ENCODE measurements at places on chromosomes 1 and 21.
A peak's percentile ranks its signal among the peaks of the same experiment; 100 is the strongest.

- peak; percentile 57 for DNase-seq
These were observed 743 bp downstream of the PHF13 start for GRCh38 chr1:6614019-6614928.

DNA sequence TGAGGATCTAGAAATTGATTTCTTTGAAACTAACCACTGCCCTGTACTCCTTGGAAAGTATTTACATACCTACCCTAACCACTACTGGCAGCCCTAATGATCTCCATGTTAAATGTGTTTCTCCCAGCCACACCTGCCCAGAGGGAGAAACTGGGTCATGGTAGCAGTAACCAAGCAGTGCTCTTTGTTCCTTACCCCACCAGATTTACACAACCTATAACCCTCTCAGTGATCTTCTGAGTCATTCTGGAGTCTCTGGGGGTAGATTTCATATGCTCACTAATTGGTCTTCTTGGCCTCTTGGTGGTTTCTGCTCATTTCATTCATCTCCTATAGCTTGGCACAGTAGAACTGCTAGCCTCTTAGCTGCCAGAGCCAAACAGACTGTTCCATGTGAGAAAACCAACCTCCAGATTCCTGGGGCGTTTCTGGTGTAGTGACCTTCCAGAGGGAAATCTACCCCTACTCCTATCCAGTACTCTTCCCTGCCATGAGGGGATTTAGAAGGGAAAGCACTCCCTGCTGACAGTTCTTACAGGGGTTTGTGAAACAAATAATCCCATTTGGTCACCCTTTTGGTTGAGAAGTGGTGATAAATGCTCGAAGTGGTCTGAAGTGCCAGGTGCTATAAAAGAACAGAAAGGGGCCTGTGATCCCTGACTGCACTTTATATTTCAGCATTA is 36.2 kb upstream of the LRIG2 start:
- no peak for DNase-seq

DNA sequence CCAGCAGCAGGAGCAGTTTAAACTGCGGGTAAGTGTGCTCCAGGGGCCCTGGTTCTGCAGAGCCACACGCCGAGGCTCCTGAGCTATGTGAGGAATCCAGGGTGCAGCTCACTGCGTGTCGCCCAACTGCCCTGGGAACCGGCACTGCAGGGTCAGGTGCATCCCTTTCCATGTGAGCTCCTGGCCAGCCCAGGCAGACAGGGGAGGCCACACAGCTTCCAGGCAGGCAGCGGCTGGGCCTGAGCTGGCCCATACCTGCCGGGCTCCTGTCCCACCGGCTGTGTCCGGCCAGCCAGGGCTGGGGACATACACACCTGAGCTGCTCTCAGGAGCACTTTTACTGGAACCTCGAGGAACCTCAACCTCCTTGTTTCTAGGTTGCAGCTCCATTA is 18.6 kb upstream of the COL18A1 start:
- no peak for DNase-seq

GRCh38 chr21:21406921-21407320 is 408.7 kb downstream of the NCAM2 start:
- DNase-seq = no peak

GRCh38 chr21:19995253-19995652 is 1003.0 kb upstream of the NCAM2 start:
- DNase-seq = no peak

DNA sequence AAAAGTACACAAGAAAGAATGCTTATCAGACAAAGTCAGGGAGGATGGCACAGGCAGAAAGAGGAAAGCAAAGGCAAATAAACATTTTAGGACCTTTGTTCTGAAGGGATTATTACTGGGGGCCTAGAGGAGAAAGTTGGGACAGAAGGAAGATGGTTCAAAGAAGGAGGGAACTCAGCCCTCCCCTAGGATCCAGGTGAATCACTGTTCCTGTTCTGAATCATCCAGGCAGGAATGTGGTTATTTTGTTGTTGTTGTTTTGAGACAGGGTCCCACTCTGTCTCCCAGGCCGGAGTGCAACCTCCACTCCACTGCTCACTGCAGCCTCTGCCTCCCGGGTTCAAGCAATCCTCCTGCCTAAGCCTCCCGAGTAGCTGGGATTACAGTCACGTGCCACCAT is 38.5 kb upstream of the PSEN2 start:
- no peak for DNase-seq

DNA sequence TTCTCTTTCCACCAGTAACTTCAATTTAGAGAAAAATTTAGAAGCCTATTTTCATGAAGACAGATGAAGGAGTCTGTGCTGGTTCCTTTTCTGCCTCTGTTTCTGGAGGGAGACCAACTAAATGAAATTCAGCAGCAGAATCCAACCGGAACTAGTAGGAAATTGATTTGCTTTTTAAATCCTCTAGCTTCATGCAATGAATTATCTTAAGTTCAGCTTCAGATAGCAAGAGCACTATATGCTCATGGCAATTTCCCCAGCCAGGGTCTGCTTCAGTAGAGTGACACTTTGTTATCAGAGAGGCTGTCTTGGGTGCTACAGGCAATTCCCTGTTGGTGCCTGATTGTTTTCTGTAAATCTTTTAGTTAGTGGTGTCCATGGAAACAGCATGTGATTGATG is 189.7 kb downstream of the SLC35F3 start:
- DNase-seq = no peak

DNA sequence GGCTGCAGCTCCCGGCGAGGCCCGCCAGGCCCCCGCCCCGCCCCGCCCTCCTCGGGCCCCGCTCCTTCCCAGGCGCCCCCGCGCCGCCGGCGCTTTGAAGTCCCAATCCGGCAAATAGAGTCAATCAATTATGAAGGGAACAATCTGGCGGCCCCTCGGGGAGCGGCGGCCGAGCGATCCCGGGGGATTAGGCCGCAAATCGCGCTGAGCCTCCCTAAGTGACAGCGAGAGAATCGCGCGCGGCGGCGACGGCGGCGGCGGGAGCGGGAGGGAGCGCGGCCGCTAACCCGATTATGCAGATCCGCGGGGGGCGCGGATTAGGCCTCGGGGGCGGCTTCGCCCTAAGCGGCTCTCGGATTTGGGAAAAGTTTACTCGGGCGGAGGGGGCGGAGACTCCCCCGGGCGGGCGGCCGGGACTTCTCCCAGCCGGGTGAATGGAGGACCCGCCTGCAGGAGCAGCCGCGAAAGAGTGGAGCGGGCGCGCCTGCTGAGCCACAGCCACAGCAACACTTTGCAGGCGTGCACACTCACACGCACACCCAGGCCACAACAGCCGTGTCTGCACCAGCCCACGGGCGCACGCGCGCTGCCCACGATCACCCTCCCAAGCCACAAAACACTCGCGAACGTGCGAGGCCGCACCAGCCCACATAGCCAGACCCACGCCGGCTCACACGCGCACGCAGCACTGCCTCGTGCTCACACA is 23.0 kb upstream of the DMBX1 start:
- no peak for DNase-seq

DNA sequence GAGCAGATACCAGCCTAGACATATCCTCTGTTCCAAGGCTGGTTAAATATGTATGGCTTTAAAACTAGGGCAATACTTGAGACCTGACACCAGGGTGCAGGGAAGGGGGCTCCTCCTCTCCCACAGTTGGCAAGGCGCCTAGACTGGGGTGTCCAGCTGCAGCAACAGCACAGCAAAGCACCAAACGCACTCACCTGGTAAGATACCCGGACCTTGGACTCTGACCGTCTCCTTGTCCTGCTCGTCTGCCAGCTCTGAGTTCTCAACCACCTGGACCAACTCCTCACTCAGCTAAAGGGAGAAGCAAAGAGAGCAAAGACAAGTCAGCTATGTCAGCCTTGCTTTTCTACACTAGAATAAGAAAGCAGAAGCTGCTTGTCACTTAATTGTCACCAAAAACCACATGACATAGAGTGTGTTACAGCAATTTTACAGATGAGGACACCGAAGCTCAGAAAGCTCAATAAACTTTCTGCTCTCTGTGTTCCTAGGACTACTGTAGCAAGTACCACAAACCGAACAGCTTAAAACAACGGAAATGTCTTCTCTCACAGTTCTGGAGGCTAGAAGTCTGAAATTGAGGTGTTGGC is 4.4 kb downstream of the PACC1 start:
- no peak for DNase-seq

DNA sequence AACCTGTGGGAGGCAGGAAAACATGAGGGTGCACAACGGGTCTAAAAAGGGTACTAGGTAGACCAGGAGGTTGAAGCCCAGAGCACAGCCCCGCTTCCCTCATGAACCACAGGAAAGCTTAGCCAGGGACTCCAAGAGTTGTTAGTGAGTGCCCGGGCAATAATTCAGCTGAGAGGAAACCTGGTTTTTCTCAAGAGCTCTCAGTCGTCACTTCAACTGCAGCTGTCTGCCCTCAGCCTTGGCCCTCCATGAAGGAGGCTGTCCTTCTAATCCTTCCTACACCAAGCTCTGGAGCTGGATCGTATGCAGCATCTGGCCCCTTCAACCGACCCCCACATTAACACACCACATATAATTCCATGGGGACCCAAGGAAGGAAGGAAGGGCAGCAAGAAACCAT is 77.0 kb upstream of the BACE2 start:
- DNase-seq = no peak

DNA sequence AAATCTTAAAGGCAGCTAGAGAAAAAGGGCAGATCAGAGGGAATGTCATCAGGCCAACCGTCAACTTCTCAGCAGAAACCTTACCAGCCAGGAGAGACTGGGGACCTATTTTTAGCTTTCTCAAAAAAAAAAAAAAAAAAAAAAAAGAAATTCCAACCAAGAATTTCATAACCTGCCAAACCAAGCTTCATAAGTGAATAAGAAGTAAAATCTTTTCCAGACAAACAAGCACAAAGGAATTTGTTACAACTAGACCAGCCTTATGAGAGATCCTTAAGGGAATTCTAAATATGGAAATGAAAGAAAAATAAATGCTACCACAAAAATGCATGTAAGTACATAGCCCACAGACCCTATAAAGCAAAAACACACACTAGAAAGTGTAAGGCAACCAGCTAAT is 267.7 kb downstream of the AKT3 start:
- DNase-seq = no peak

DNA sequence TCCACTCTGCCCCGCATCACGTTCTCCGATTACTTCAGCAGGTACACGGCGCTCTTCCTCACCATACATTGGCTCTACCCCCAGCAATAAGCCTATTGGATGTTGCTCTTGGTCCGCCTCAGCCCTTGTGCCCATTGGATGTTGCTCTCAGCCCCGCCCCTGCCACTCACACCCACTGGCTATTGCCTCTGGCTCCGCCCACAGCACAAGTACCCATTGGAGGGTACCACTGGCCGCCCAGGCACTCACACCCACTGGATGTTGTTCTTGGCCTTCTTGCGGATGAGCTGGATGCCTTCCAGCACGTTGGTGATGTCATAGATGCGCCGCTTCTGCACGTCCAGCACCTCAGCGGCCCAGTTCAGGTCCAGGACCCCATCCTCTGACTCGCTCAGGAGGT is 9.4 kb downstream of the E2F2 start:
- no peak for DNase-seq

GRCh38 chr1:13664451-13664850 is 35.5 kb upstream of the PRDM2 start:
- no peak for DNase-seq

GRCh38 chr1:109818271-109818987 is 54.7 kb upstream of the EPS8L3 start:
- DNase-seq = no peak

DNA sequence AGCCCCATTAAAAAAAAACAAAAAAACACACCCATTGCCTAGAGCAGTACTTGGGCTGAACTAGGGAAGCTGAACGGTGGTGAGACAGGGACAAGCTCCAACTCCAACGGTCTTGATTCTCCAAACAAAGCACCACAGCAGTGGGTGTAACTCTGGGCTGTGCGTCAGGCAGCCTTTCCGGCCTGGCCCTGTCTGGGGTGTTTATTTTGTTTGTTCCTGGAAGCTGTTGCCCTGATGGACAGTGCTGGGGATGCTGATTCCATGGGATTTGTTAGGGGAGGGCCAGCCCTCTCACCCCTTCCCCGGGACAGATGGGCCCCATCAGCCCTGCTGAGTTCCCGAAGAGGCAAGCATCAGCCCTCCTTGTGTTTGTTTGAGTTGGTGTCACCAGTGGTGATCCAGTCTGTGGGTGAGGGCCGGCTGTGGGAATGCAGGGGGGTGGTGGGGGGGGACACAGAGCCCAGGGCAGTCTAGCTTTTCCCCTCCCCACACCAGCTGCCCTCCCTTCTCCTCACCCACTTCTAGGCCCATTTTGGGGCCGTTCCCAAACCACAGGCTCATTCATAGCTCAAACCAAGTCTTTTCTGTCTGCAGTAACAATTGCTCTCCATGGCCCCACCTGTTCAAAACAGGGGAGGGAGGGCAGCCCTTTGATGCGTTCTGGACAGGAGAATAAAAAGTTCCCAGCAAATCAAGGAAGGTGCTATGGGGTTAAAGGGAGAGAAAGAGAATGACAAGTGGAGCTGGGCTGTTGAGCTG is 4.5 kb downstream of the WNT2B start:
- no peak for DNase-seq

DNA sequence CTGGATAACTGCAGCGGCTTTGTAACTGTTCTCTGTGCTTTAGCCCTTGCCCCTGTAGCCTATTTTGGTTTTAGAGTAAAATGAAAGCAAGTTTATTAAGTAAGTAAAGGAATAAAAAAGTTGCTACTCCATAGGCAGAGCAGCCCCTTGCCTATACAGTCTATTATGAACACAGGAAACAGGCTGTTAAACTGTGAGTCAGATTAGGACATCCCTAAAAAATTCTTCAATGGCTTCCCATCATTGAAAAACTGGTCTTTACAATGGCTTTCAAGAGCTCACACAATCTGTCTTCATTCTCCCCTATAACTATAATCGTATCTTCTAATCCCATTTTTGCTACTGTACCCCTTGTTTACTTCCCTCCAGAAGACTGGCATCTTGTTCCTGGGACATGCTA is 43.0 kb downstream of the ATG4C start:
- DNase-seq = no peak

DNA sequence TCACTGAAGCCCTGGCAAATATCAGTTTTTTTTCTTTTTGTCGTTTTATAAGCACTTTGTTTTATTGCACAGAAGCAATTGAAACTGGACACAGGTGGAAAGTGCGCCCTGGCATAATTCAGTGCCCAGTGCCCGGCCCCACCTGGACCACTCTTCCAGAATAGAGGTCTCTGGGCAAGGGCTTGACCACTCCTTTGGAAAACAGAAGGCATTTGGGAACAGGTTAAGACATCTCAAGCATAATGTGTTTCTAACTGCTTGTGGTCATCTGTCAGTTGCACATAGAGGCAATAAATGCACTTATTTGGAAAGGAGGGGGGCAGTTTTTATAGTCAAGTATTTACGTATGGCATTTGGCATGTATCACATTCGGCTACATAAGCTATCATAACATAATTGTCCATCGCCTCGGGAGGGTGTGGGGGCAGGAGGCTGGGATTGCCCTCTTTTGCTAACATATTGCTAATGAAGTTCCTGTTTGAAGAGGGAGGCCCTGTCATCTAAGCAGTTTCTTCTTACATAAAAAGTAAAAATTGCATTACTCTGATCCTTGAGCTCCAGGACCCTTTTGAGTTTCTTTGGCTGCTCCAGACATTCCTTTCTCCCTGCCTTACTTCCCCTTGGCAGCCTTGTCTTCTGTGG is 14.7 kb upstream of the CD2 start:
- no peak for DNase-seq
